ENCODE measurements at places on chromosomes 2 and 18.
A peak's percentile ranks its signal among the peaks of the same experiment; 100 is the strongest.

- no peak for DNase-seq
Observed at GRCh38 chr2:70656421-70657010, 102.9 kb upstream of the TGFA start.

- DNase-seq, result no peak
Observed at GRCh38 chr2:50379351-50379750, 652.6 kb downstream of the NRXN1 start.

- DNase-seq, result no peak
Observed at GRCh38 chr2:48180557-48180956, 274.3 kb upstream of the FBXO11 start.

DNA sequence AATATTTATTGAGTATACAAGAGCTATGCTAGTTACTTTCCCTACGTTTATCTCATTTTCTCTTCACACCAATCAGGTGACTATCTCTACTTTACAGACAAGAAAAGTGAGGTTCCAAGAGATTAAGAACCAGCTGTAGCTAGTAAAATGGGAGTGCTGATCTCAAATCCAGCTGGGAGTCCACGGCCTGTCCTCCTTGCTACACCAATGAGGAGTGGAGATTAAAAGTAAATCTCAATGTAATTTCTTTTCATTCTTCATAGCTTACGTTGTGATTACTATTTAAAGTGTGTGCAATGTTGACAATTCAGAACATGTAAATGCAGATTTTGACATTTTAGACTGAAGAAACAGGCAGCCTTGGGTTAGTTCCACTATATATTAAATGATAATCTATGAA is 53.9 kb upstream of the NRP2 start:
- no peak for DNase-seq

- DNase-seq, result no peak
Observed at GRCh38 chr2:240166191-240166590, 25.7 kb upstream of the OTOS start.

- DNase-seq, result no peak
Observed at GRCh38 chr2:170332676-170333402, 154.9 kb downstream of the MYO3B start.

DNA sequence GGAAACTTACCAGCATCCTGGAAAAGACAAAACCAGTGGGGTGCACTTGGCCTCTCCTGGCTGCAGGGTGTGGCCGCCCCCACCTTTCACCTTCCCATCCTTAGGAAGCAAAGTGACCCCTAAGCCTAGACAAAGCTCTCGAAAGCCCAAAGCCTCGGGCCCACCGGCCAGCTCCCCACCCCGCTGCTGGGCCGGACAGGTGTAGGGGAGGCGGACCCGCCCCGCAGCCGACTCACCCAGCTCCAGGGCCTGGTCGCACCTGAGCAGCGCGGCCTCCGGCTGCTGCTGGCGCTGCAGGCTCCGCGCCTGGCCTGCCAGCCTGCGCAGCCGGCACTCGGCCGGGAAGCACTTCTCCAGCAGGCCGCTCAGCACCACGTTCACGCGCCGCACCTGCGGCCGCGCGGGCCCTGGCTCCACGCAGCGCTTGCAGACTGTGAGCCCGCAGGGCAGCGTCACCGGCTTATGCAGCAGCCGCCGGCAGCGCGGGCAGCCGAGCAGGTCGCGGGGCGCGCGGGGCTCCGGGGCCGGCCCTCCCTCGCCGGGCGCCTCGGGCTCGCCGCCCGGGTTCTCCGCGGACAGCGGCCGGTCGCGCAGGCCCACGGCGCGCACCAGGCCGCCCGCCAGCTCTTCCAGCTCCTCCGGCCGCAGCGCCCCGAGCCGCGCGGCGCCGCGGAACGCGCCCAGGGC is 979 bp downstream of the LONRF2 start:
- DNase-seq, result peak; percentile 54

GRCh38 chr18:56921896-56922480 is 224.9 kb upstream of the BOD1L2 start:
- no peak for DNase-seq

DNA sequence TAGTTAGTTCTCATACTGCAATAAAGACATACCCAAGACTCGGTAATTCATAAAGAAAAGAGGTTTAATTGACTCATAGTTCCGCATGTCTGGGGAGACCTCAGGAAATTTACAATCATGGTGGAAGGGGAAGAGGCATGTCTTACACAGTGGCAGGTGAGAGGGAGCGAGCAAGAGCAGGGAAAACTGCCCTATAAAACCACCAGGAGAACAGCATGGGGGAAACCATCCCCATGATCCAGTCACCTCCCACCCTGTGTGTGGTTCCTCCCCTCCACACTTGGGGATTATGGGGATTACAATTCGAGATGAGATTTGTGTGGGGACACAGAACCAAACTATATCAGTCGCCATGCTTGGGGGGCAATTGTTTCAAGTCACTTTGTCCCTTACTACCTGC is 1.1 kb upstream of the SSB start:
- DNase-seq, result no peak

- no peak for DNase-seq
Observed at GRCh38 chr2:66489436-66489835, 54.5 kb downstream of the MEIS1 start.

DNA sequence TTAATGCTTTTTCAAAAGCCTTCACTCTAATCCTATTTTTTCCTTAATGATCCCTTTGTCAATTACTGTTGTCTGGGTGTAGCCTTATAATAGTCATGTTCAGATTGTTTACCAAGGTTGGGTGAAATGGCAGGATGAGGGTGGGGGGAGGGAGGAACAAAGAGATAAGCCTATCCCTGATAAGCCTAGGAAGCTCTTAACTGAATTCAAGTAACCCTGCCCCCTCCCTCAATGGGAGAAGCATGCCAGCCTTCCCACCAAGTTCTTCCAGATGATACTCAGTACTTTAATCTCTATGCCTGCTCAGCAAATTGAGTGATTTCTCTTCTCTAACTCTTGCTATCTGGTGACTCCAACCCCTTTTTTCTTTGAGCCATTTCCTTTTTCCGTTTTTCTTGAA is 180.3 kb upstream of the ETAA1 start:
- DNase-seq, result peak; percentile 5

DNA sequence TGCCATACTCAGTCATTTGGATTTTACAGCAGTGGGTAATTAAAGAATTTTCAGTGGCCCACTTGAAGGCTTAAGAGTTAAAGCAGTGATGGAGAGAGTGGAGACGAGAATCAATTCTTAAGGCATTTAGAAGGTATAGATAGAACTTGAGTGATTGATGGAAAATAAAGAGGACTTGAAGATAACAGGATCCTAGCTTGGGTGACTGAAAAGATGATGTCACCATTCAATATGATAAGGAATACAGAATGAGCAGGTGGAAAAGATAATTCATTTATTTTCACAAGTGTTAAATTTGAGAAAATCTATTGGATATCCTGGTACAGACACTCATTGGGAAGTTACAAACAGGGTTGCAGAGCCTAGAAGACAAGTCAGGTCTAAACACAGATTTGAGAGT is 35.2 kb downstream of the XRCC5 start:
- DNase-seq, result no peak

- DNase-seq, result no peak
Observed at GRCh38 chr2:75596784-75597183, 36.0 kb upstream of the EVA1A start.

DNA sequence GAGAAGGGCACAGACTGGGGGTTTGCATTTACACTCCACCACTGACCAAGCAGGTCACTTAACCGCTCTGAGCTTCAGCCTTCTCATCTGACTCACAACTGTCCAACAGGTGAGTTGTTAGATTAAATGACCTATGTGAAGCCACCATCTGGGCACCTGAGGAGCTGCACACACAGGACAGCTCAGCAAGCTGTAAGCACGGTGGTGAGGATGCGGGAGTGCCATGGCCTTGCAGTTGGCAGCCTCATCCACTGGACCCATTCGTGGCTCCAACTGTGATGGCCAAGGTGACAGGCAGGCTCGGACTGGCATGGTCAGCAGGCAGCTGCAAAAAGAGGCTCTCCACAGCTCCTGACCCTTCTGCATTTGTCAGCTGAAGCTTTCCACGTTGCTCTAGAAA is 23.3 kb upstream of the AMMECR1L start:
- DNase-seq, result no peak

All from NCI-H226 (cell line).